ENCODE measurements at places on chromosomes 6 and 20.

- H3K4me1 ChIP-seq: no peaks in the 10 kb centered on the region
- peaks cover 2% of the 10 kb centered on the region for H3K27me3 ChIP-seq
- no peak overlapping the region for H3K27ac ChIP-seq
- no peaks in the 10 kb centered on the region for H3K36me3 ChIP-seq
- no peak for DNase-seq
Observed at GRCh38 chr6:131854803-131855202, 47.0 kb downstream of the ENPP1 start.

DNA sequence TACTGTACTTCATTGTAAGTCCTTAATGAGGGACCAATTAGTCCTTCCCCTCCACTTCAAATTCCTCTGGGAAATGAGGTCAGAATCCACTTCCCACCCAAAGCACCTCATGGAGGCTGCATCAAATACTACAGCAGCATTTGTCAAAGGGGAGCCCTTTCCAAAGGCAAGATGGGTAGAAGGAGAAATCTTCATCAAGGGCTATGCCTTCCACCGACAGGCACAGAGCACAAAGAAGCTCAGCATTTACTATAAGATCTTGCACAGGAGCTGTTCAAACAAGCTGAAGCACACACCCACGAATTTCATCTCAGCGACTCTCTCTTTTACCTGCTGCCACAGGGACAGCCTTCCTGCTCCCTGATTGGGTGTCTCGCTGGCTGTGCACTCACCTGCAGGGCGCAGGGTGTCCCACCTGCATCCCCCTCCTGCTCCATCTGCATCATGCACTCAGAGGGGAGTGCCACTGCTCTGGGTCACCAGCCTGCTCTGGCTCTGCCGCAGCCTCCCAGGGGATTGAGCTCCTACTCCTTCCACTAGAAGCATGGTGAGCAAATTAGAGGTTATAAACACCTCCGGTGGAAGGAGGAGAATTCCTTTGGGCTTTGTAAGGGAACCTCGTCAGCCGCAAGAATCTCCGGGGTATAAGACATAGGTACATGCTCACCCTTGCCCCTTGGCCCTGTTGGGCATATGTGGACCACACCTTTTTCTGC is 164.5 kb downstream of the ATXN1 start:
- no peak overlapping the region for H3K27ac ChIP-seq
- DNase-seq: no peak
- peaks cover 6% of the 10 kb centered on the region for H3K4me1 ChIP-seq
- H3K4me3 ChIP-seq: no peak overlapping the region
- no peaks in the 10 kb centered on the region for H3K27me3 ChIP-seq

- H3K27me3 ChIP-seq: no peaks in the 10 kb centered on the region
- peaks cover 60% of the 10 kb centered on the region for H3K36me3 ChIP-seq
- DNase-seq: no peak
- H3K4me1 ChIP-seq: no peaks in the 10 kb centered on the region
- H3K27ac ChIP-seq: no peak overlapping the region
Observed at GRCh38 chr6:83153883-83154521, 39.1 kb downstream of the PGM3 start.

DNA sequence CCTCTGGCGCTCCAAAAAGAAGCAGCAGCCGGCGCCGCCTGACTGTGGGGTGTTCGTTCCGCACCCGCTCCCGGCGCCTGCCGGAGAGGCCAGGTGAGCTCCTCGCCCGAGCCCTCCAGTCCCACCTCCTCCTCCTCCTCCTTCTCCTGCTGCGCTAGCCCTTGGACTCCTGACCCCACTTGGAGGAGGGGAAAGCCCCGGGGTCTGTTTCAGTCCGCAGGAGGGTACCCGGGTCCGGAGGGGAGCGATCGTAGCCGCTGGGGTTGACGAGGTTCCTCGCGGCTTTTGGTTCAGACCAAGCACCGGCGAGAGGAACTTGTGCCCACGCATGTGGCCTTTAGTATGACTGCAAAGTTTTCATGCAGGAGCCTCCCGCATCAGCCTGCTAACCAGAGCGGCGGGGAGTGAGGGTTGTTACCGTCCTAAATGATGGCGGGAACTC is 493 bp downstream of the CRYBG1 start:
- H3K4me1 ChIP-seq: peaks cover 14% of the 10 kb centered on the region
- H3K27me3 ChIP-seq: peaks cover 28% of the 10 kb centered on the region
- peak overlapping the region; percentile 59 for H3K4me3 ChIP-seq
- no peaks in the 10 kb centered on the region for H3K36me3 ChIP-seq
- DNase-seq: peak; percentile 40
- H3K27ac ChIP-seq: no peak overlapping the region

GRCh38 chr6:57040011-57040410 is 6.5 kb upstream of the KIAA1586 start:
- H3K27ac ChIP-seq: no peak overlapping the region
- no peak overlapping the region for H3K4me3 ChIP-seq
- no peaks in the 10 kb centered on the region for H3K4me1 ChIP-seq
- H3K27me3 ChIP-seq: peaks cover 15% of the 10 kb centered on the region
- no peaks in the 10 kb centered on the region for H3K36me3 ChIP-seq
- no peak for DNase-seq

- H3K4me3 ChIP-seq: no peak overlapping the region
- DNase-seq: no peak
- H3K4me1 ChIP-seq: no peaks in the 10 kb centered on the region
- H3K27me3 ChIP-seq: no peaks in the 10 kb centered on the region
Observed at GRCh38 chr6:154874773-154875592, 120.1 kb upstream of the TIAM2 start.

- peaks cover 4% of the 10 kb centered on the region for H3K27me3 ChIP-seq
- no peak overlapping the region for H3K4me3 ChIP-seq
- H3K27ac ChIP-seq: no peak overlapping the region
- no peaks in the 10 kb centered on the region for H3K4me1 ChIP-seq
- no peak for DNase-seq
- no peaks in the 10 kb centered on the region for H3K36me3 ChIP-seq
Observed at GRCh38 chr6:96683819-96684528, 121.0 kb downstream of the FHL5 start.

- no peak overlapping the region for H3K4me3 ChIP-seq
- peaks cover 50% of the 10 kb centered on the region for H3K4me1 ChIP-seq
- H3K27ac ChIP-seq: no peak overlapping the region
Observed at GRCh38 chr6:15312500-15312899, 66.6 kb downstream of the JARID2 start.

- H3K4me3 ChIP-seq: no peak overlapping the region
- no peak for DNase-seq
- no peaks in the 10 kb centered on the region for H3K27me3 ChIP-seq
- no peaks in the 10 kb centered on the region for H3K36me3 ChIP-seq
- H3K4me1 ChIP-seq: peaks cover 28% of the 10 kb centered on the region
Observed at GRCh38 chr6:149331043-149331807, 13.7 kb downstream of the TAB2 start.

DNA sequence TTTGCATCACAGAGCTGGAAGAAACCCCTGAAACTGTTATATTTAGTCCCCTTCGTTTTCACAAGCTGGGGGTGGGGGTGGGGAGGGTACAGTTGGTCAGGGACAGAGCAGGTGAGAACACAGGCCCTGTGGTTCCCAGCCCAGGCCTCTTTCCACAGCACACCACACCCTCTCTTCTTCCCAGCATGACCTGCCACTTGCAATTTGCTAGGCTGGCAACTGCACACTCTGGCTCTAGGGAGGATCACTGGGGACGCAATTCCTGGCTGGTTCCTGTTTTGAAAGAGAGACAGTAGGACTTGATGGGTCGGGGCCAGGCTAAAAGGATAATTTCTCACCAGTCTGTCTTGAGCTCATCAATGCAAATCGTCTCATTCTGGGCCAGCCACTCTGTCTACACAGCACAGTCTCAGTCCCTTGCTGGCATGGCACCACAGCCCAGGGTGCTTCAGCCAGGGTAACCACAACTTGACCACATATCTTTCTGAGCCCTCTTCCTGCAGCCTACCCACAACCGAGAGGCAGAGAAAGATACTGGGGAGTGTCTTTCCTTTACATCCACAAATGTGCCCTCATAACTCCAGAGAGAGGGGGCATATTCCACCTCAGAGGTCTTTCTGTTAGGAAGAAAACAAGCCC is 41.7 kb upstream of the EMILIN3 start:
- peaks cover 14% of the 10 kb centered on the region for H3K4me1 ChIP-seq
- peaks cover 81% of the 10 kb centered on the region for H3K36me3 ChIP-seq
- H3K27ac ChIP-seq: no peak overlapping the region
- no peak for DNase-seq

DNA sequence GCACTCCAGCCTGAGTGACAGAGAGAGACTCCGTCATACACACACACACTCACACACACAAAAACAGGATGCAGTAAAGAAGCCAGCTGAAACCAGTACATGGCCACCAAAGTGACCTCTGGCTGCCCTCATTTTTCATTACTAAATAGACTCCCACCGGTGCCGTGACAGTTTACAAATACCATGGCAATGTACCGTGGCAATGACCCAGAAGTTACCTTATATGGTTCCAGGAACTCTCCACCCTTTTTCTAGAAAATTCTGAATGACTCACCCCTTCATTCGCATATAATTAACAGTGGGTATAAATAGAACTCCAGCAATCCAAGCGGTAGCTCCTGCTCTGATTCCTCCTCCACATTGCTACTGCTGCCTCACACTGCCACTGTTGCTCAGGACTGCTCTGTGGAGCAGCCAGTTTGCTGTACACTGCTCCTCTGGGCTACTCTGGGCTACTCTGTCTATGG is 57.7 kb downstream of the SNX5 start:
- H3K27me3 ChIP-seq: peaks cover 9% of the 10 kb centered on the region
- H3K27ac ChIP-seq: no peak overlapping the region
- no peak for DNase-seq

DNA sequence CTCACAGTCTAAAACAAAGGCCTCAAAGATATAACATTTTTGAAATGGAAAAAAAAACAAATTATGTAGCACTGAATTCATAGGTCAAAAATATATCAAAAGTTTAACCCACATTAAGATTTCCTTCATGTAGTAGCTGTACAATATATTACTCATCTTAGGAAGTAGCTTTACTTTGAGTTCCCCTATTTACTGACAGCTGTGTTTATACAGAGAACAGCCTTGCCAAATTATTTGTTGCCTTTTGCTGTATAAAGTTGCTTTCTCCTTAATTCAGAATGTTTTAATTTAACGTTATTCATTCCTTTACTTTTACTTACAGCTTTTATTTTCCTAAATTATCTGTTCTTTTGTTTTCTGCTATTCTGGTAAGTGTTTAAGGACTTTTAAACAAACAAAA is 181.0 kb downstream of the COL12A1 start:
- H3K27ac ChIP-seq: no peak overlapping the region
- no peaks in the 10 kb centered on the region for H3K27me3 ChIP-seq
- H3K4me3 ChIP-seq: no peak overlapping the region
- DNase-seq: no peak
- H3K36me3 ChIP-seq: no peaks in the 10 kb centered on the region

- no peaks in the 10 kb centered on the region for H3K27me3 ChIP-seq
- no peaks in the 10 kb centered on the region for H3K36me3 ChIP-seq
- H3K27ac ChIP-seq: no peak overlapping the region
- no peak for DNase-seq
- no peak overlapping the region for H3K4me3 ChIP-seq
Observed at GRCh38 chr6:75128878-75129570, 76.8 kb downstream of the COL12A1 start.

GRCh38 chr6:20582586-20583443 is 48.6 kb downstream of the CDKAL1 start:
- H3K27me3 ChIP-seq: no peaks in the 10 kb centered on the region
- H3K27ac ChIP-seq: no peak overlapping the region
- H3K36me3 ChIP-seq: peaks cover 9% of the 10 kb centered on the region

GRCh38 chr20:58918621-58919020 is 62.4 kb upstream of the NELFCD start:
- H3K36me3 ChIP-seq: no peaks in the 10 kb centered on the region
- no peaks in the 10 kb centered on the region for H3K4me1 ChIP-seq
- H3K27me3 ChIP-seq: no peaks in the 10 kb centered on the region
- no peak overlapping the region for H3K27ac ChIP-seq
- no peak for DNase-seq
- no peak overlapping the region for H3K4me3 ChIP-seq

DNA sequence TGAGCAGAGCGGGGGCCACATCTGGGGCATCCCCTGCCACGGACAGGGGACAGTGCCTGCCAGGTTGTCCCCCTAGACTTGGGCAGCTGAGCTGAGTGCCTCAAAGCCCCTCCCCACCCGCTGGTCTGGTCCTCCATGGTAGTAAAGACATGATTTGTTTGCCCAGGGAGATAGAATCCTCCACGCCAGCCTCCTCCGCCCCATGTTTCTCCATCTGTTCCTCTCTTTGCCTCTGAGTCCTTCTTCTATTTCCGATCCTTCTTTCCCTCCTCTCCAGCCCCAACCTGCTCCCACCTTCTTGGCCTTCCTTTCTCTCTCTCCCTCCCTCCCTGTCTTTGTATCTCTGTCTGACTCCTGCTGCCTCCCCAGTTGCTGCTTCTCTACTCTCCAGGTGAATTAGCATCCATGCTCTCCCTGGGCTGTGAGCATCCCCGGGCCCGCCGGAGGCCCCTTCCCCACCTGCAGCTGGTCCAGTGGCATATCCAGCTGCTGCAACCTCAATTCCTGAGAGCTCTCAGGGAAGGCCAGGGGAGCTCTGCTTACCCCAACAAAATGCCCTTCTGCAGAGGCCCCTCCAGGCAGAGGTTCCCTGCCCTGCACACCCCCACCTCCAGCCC is 45.8 kb downstream of the CPNE5 start:
- no peak overlapping the region for H3K27ac ChIP-seq
- no peak overlapping the region for H3K4me3 ChIP-seq
- H3K27me3 ChIP-seq: no peaks in the 10 kb centered on the region
- no peaks in the 10 kb centered on the region for H3K36me3 ChIP-seq

GRCh38 chr6:33505548-33506370 is 51.4 kb downstream of the ZBTB9 start:
- H3K27ac ChIP-seq: no peak overlapping the region
- no peaks in the 10 kb centered on the region for H3K36me3 ChIP-seq
- H3K4me1 ChIP-seq: peaks cover 5% of the 10 kb centered on the region

DNA sequence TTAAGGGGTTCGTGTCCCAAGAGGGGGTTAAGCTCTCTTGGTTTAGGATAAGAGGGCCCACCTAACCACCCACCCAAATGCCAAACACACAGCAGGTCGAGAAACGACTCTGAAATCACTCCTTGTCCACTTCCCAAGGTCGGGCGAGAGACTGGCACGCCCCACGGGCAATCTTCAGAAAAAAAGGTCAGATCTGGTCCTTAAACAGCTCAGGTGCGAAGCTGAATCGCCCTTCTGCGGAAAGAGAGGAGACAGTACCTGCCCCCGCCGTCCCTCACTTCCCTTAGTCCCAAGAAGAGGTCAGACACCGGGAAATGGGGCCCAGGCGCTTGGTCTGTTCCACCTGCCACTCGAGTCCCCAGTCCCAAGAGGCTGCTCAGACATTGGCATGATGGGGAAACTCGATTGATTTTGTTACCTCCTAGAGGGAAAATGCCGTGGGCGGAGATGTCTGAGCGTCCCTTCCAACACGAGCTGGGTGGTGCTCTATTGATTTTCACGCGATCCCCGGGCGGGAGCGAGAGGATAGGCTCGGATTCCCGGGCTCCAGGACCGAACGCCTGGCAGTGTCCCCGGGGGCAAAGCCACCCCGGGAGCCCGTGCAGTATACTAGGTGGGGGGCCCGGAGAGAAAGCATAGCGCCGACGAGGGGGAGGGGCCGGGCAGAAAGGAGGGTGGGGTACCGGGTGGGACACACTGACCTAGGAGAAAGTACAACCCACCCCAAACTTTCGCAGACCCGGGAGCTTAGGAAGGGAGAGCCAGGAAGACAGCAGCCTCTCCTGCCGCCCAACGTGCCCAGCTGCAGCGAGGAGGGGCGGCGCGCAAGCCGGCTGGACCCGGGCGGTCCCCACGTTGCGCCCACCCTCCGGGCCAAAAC is 1.1 kb upstream of the SAMD5 start:
- H3K4me1 ChIP-seq: peaks cover 14% of the 10 kb centered on the region
- no peak overlapping the region for H3K27ac ChIP-seq
- peaks cover 48% of the 10 kb centered on the region for H3K27me3 ChIP-seq

- no peaks in the 10 kb centered on the region for H3K4me1 ChIP-seq
- DNase-seq: no peak
- no peak overlapping the region for H3K27ac ChIP-seq
- H3K36me3 ChIP-seq: no peaks in the 10 kb centered on the region
- H3K27me3 ChIP-seq: peaks cover 3% of the 10 kb centered on the region
- H3K4me3 ChIP-seq: no peak overlapping the region
Observed at GRCh38 chr20:2707353-2708072, 14.9 kb downstream of the EBF4 start.

Data from CD4-positive, alpha-beta T cell (primary cell).